Hippocampal formation (tissue), 2 donors: ENCODE measurements at places on chromosomes 1 and 21.

GRCh38 chr1:31815307-31815645, 546 bp downstream of the SPOCD1 start:
- no peak for DNase-seq

- no peak for DNase-seq
Measured at GRCh38 chr1:19204446-19205266, 5.4 kb downstream of the UBR4 start.

DNA sequence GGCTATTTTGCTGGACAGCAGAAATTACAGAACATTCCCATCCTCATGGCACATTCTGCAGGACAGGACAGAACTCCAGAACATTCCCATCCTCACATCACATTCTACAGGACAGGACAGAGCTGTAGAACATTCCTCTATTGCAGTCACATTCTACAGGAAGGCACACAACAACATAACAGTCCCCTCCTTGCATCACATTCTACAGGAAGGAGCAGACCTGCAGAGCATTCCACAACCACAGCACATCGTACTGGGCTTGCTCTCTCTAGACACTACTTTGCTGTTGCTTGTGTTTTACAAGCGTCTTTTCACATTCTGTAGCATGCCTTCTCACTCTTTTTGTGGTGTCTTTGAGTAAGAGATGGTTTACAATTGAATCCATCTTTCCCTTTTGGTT, 26.8 kb upstream of the ABCB10 start:
- DNase-seq = no peak

DNA sequence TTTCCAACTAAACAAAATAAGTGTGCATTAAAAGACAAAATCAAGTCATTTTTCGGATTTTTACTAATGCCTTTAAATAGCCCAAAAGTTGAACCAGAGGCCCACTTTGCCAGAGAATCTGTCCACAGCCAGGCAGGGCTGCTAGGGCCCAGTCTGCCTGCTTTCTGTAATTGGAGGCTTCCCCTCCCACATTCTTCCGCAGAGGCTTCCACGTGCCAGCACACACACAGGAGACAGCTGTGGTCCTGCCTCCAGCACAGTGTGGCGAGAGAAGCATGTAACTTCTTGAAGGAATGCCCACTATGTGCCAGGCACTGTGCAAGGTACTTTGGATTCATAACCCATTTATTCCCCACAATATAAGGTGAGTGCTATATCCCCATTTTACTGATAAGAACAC, 11.3 kb upstream of the PDZK1IP1 start:
- no peak for DNase-seq

GRCh38 chr1:206769304-206769731, 1.3 kb upstream of the IL19 start:
- no peak for DNase-seq

DNA sequence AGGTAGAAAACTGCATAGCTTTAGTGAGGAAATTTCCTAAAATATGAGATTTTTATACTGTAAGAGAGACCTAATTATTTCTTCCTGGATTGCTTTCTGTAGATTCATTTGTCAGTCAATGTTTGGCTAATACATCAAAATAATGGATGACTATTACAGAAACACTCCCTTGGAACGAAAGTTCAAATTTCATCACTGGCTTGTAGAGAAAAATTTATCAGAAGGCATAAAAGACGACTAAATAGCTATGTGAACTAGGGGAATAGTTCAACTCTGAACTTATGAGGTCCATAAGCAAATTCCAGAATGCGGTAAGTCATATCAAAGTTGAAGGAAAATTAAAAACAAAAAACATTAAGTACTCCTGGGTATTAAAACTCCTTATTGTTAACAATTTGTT, 36.0 kb downstream of the WNT2B start:
- DNase-seq = no peak

DNA sequence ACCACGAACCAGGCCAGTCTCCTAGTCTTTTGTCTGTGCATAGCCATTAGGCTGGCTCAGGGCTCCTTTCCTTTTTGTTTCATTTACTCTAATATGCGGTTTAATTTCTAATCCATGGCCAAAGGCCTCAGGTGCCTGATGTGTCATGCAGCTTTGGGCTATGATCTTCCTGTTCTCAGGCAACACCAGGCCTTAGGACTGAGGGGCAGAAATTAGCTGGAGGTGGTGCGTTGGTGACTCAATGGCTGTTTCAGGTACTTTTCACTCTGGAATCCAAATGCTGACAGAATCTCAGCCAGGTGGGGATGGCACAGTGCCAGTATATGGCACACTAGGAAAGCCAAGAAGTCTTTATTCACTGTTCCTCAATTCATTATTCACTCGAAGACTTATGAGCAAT, 105.3 kb downstream of the CACNA1E start:
- no peak for DNase-seq

GRCh38 chr1:19113697-19114092, 96.4 kb downstream of the UBR4 start:
- peak; percentile 11 for DNase-seq

- no peak for DNase-seq
Measured at GRCh38 chr1:15457585-15457984, 1.1 kb downstream of the CELA2A start.

- no peak for DNase-seq
Measured at GRCh38 chr1:164702664-164703063, 143.7 kb downstream of the PBX1 start.

DNA sequence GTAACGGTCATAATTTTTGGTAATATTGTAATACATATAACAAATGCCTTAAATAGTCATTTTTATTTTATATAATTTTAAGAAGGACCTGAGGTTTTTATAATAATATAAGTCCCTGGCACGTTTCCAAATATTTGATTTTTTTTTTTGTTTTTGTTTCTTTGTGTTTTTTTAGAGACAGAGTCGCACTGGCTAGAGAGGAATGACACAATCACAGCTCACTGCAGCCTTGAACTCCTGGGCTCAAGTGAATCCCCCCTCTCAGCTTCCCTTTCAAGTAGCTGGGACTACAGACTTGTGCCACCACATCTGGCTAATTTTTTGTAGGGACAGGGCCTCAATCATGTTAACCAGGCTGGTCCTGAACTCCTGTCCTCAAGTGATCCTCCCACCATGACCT, 29.7 kb downstream of the ARHGAP29 start:
- DNase-seq = no peak
